ENCODE measurements at places on chromosomes 5 and 9.

DNA sequence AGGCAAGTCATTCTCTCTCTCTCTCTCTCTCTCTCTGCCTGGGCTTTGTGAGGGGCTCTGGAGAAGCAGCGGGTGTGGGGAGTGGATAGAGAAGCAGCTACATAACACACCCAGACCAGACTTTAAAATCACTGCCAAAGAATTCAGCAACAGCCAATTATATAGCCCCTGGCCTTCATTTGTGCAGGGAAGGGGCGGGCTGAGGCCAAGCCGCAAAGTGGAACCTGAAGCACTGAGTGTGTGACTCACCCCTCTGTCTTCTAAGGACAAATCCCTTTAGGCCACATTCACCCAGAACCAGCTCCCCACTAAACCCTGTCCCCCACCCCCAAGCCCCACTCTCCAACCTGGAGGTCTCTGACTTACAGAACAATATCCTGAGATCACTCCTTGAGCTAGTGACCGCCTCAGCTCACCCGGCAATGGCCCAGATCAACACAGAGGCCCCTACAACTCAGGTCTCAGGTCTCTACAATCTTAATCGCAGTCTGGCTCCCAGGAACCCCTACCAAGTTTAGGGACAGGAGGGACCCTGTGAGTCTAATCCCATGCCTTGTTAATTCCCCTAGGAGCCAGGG, 6.0 kb downstream of the B4GALT1 start:
- no peak for DNase-seq

DNA sequence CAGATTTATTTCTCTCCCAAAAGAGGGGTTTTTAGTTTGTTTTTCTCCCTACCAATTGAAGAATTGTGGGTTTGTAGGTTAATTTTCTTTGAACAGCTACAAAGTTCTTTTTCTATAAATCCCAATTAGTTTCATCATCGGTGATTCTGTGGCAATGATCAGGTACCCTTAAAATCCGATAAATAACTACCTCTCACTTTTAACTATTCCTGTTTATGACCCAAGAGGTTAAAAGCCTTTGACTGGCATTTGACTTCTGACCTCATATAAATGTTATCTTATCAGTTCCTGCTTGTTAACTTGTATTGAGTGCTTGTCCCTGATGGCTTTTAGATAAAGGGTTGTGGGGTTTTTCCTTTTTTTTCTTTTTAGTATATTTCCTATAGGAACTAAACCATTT, 124.4 kb upstream of the TMEM161B start:
- peak; percentile 12 for DNase-seq

GRCh38 chr5:91382530-91383026, 539 bp downstream of the ARRDC3 start:
- no peak for DNase-seq

- DNase-seq, result no peak
These were observed 418.6 kb downstream of the SLCO4C1 start for GRCh38 chr5:101877451-101877850.

DNA sequence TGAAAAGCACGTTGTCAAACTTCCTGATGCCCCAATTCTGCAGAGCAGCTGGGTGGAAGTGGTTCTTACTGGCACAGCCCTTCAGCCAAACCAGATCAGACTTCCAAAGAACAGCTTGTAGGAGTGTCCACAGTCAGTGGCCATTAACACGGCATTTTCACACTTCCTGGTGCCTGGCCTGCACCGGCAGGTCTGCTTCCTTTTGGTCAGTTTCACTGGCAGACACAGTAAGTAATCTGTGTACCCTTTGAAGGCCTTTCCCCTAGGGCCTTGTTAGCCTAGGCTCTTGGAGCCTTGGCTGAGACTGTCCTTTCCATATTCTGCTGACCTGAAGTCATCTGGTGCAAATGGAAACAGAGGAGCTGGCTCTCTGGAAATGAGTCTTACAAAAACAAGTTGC, 297.5 kb upstream of the TNC start:
- no peak for DNase-seq

GRCh38 chr9:122346478-122347347, 24.1 kb upstream of the PTGS1 start:
- DNase-seq, result peak; percentile 59

DNA sequence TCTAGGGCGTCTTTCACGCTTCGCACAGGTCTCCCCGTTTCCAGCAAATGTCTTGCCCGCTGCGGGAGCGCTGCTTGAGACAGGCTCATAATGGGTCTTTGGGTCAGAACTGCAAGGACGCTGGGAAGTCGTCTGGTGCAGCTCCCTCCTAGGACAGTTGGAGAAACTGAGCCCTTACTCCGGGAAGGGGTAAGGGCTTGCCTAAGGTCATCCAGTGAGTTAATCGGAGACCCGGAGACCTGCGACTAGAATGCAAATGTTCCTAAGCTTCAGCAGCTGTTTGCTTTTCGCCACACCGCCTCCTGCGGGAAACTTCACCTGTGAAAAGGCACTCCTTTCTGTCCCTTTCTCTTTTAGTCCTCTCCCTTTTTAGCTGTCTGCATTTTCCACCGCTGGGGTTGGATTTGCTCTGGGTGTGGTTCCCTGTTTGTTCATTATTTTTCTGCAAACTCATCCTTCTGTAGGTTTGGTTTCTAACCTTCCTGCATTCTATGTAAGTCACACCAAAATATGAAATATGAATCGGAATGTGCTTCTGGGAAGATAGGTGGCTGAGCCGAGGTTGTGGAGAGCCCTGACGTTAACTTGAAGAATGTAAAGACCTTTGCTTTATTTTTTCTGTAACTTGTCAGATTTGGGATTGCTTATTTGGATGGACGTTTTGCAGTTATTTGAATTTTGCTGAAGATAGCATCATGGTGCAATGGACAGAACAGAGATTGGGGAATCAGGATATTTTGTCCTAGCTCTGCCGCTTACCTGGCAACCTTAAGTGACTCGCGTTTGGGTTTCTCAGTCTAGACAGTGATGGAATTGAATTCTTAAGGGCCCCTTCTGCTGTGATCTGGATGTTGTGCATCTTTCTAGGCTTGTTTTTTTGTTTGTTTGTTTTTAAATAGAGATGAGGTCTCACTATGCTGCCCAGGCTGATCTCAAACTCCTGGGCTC, 909 bp downstream of the SLC36A1 start:
- DNase-seq, result peak; percentile 23

DNA sequence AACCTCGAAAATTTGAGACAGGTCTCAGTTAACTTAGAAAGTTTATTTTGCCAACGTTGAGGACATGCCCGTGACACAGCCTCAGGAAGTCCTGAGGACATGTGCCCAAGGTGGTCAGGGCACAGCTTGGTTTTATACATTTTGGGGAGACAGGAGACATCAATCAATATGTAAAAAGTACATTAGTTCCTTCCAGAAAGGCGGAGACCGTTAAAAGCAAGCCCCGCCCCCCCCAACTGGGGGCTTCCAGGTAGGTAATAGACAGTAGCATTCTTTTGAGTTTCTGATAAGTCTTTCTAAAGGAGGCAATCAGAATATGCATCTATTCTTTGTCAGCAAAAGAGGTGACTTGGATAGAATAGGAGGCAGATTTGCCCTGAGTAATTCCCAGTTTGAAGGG, 599 bp upstream of the MOCS2 start:
- DNase-seq, result no peak

GRCh38 chr9:76605321-76605900, 146.4 kb downstream of the GCNT1 start:
- DNase-seq, result no peak
